ENCODE measurements at places on chromosomes 12 and 14.
A peak's percentile ranks its signal among the peaks of the same experiment; 100 is the strongest.

DNA sequence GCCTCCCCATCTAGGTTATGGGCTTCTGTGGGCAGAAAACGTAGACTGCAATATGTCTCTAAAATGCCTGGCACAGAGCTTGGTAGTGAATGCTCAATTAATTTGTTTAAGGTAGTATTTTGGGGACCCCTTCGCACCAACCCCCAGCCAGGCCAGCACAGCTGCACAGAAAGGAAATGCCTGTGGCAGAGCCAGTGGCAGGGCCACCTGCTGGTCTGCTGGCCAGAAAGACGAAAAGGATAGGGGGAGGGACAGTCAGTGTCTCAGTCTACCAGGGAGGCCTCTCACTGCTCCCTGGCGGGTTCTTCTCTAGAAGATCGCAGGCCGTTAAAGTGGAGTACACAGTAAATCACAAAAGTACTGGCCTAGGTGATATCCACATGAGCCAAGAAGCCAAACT, 3.5 kb downstream of the RAB15 start:
- no peak for DNase-seq

DNA sequence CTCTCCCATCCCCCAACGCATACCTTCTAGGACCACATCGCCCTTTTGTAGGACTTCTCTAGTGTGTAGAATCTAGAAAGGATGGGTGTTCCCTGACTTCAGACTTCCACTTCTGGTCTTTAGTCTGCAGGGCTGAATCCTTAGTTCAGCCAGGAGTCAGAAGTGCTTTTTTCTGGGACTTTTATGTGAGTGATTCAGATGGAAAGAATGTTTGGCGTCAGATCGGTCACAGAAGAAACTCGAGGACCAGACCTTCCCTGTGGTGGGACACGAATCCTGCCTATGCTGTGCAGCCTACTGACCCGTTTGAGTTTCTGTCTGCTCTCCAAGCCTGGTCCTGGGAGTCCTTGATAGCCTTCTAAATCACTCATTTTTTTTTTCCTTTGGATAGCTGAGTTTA, 165.4 kb upstream of the SSTR1 start:
- DNase-seq, result no peak

- no peak for DNase-seq
Observed at GRCh38 chr12:105658389-105658788, 327.9 kb downstream of the C12orf75 start.

GRCh38 chr12:102043928-102044327, 17.9 kb downstream of the WASHC3 start:
- DNase-seq, result no peak

- no peak for DNase-seq
Observed at GRCh38 chr14:63701606-63702299, 26.1 kb downstream of the SGPP1 start.

DNA sequence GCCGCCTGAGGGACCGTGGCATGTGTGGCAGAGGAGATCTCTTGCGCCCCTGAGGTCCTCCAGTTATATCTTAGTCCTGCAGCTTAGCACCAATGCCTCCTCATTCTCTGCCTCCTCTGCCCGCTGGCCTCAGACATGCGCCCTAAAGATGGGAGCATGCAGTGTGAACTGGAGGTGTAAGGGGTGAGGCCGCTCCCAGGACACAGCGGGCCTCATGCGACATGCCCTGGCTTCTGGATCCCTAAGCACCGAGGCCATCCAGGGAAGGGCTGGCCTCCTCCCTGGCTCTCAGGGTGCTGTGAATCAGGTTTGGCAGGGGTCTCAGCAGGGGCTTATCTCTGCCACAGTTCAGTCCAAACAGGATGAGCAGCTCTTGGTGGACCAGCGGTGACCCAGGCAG, 86.9 kb downstream of the CACNA1C start:
- DNase-seq, result no peak

DNA sequence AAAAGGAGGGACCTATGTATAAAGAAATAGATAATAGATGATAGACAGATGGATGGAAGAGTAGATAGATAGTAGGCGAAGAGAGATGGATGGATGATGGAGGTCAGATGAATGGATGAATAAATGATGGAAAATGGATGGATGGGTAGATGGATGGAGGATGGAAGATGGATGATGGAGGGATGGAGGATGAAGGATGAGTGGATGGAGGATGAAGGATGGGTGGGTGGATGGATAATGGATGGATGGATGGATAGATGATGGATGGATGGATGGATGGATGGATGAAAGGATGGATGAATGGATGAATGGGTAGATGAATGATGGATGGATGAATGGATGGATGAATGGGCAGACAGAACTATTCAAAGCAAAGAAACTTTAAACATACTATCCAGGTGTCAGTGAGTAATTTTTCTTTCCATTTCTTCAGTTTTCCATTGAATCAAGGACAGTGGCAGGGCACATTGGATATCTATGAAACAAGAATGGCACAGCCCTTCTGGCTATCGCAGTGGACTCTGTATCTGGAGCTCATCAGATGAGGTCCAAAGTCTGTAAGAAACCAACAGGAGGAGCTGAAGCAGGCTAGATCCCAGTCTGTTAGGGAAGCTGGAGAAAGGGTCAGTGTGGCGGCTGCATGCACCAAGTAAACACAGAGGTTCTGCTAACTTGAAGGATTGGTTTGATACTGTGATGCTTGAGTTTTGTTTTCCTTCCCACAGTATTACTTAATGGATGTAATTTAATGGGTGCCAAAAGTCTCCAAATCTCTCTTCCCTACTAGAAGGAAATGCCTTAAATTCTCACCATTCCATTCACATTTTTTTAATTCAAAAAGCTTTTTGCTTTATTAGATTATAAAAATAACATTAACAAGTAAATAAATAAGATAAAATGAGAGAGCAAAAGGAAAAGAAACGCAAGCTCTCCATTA, 18.1 kb upstream of the MED13L start:
- no peak for DNase-seq

- no peak for DNase-seq
Observed at GRCh38 chr12:46401662-46402061, 29.1 kb upstream of the SLC38A2 start.

GRCh38 chr12:51871918-51872688, 15.8 kb upstream of the ANKRD33 start:
- no peak for DNase-seq

GRCh38 chr12:132147423-132148367, 3.4 kb downstream of the NOC4L start:
- DNase-seq, result no peak

DNA sequence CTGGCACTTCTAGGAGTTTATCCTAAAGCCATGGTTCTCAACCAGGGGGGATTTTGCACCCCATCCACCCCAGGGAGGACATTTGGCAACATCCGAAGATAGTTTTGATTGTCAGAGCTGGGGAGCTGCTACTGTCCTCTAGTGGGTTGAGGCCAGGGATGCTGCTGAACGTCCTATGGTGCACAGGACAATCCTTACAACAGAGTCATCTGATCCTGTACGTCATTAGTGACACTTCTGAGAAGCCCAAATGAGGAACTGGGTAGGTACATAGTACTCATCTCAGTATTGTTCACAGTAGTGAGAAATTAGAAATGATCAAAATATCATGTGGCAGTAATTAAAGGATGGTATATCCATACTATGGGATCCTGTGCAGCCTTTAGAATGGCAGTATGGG, 185.1 kb downstream of the CHST11 start:
- no peak for DNase-seq

DNA sequence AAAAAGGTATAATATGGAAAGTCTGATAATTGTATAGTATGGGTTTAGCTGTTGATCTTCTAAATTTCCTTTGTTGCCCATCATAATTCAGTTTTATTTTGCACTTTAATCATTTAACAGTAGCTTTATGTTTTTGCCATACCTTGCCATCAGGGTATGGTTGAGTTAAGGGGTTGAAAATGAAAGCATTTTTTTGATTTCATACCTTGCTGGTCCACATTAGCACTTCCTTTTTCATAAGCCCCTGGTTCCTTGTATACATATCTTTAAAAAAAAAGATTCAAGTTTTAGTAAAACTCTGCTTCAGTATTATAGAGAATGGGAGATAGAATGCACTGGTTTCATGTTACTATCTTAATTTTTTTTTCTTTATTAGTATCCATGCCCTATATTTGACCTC, 71.1 kb downstream of the MIPOL1 start:
- no peak for DNase-seq

DNA sequence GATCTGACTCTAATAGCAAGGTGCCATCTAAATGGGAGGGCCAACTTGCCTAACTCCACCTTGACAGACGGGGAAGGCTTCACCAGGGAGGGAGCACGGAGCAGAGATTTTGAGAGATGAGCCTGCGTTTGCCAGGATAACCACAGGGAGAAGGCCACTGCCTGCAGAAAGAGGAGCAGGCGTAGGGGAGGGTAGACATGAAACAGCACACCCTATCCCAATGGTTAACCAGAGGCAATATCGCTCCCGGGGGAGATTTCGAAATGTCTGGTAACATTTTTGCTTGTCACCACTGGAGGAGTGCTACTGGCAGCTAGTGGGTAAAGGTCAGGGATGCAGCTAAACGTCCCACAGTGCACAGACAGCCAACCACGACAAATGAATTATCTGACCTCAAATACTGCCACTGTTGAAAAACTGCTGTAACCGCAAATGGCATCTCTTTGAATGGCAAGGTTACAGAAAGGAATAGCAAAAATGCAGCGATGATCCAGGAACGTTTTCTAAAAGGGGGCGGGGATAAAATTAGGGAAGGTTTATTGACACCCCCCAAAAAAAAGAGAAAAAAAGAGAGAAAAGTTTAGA, 126.0 kb upstream of the ATF7IP start:
- DNase-seq, result no peak

DNA sequence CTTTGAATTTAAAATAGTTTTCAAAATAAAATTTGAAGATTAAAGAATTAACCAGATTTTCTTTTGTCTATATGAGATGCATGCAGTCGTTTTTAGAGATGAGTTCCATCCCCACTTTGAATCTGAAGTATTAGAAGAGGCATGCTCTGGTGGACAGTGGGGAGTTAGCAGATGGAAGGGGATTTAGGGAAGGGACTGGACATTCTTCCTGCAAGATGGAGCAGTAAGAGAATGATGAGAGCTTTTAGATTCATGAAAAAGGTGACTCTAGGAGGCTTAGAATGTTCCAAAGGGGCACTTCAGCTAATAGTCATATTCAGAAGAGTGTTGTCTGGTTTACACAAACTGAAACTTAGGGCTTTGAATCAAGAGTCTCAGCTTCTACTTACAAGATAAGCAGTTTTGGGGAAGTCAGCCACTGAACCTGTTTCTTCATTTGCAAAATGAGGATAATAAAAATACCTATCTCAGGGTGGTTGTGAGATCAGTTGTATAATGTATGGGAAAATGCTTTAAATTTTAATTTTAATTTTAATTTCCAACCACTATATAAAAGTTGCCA, 3.7 kb downstream of the ZBTB1 start:
- no peak for DNase-seq

GRCh38 chr12:120534203-120534702, at the start of gene RNF10:
Gene RNF10 (plus strand): TSS chr12:120534356. CDS start chr12:120534812, 456 bp downstream.
- peak; percentile 93 for DNase-seq

DNA sequence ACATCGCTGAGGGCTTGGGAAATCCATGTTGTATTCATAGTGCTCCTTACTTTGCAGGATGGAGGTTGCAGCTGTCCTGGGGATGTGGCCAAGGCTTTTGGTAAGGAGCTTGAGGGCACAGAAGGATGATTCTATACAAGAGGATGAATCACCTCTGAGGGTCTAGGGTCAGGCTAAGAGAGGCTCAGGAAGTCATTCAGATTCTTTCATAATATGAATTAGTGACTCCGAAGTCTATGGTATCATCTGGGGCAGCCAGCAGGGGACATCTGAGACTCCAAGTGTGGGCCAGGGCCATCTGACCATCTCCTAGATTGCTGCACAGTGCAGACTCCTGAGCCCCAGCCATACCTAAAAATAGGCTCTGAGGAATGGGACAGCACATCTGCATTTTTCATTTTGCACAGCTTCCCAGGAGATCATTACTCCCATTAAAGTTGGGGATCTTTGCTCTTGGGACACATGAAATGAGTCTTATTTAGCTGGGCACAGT, 4.8 kb downstream of the GMPR2 start:
- DNase-seq, result no peak
